NCI-H460 (cell line): ENCODE measurements at places on chromosomes 2 and 18. TPM values are rescaled to one million over a fixed set of nuclear protein-coding genes. Genes with fewer than 3 reads are reported as not detected.

Gene TNFAIP6
- 0.10 TPM in 1 of 2 replicates, not detected in the other for total RNA-seq

Gene PAX8
- 1.0 and 1.4 TPM in 2 replicates for total RNA-seq

Gene DNAH7
- 0.20 and 0.92 TPM in 2 replicates for total RNA-seq

Gene AKAIN1
- total RNA-seq: not detected in 2 replicates

Gene CDH7
- 16.6 and 17.6 TPM in 2 replicates for total RNA-seq

Gene PID1
- 23.7 and 24.8 TPM in 2 replicates for total RNA-seq

Gene IL36G
- total RNA-seq: not detected in 2 replicates

Gene SERPINB13
- not detected in 2 replicates for total RNA-seq

Gene VWC2L
- total RNA-seq: not detected in 2 replicates

Gene ABCG5
- not detected in 2 replicates for total RNA-seq

Gene KCNS3
- 0.23 and 0.30 TPM in 2 replicates for total RNA-seq

Gene WNT6
- not detected in 2 replicates for total RNA-seq

Gene RIT2
- total RNA-seq: not detected in 2 replicates

Gene SSB
- 173 and 197 TPM in 2 replicates for total RNA-seq

Gene LOXHD1
- not detected in 2 replicates for total RNA-seq

Gene RGPD4
- total RNA-seq: 0.07 TPM in 1 of 2 replicates, not detected in the other

Gene LRRC30
- total RNA-seq: not detected in 2 replicates

Gene STAT4
- 10.4 and 12.7 TPM in 2 replicates for total RNA-seq

Gene CD226
- total RNA-seq: 41.8 and 45.5 TPM in 2 replicates

Gene GAREM2
- 5.5 and 5.7 TPM in 2 replicates for total RNA-seq

Gene PDCL3
- 20.9 and 23.0 TPM in 2 replicates for total RNA-seq

Gene IL1B
- total RNA-seq: 2.2 and 2.5 TPM in 2 replicates

Gene LMAN2L
- total RNA-seq: 13.2 and 14.3 TPM in 2 replicates

Gene SLC16A14
- 27.6 and 28.4 TPM in 2 replicates for total RNA-seq

Gene GPR45
- total RNA-seq: not detected in 2 replicates

Gene INO80B
- total RNA-seq: 19.8 and 19.9 TPM in 2 replicates

Gene ANKRD29
- 6.9 and 7.4 TPM in 2 replicates for total RNA-seq

Gene STARD6
- total RNA-seq: 0.46 and 0.57 TPM in 2 replicates

Gene DUSP19
- total RNA-seq: 2.1 and 3.5 TPM in 2 replicates

Gene CRYGD
- total RNA-seq: not detected in 2 replicates

Gene NCKAP5
- 10.0 and 10.5 TPM in 2 replicates for total RNA-seq

Gene ZNF385B
- total RNA-seq: 2.3 and 3.3 TPM in 2 replicates

Gene PSME4
- total RNA-seq: 40.5 and 41.8 TPM in 2 replicates

Gene LYPD6
- total RNA-seq: 5.5 and 5.6 TPM in 2 replicates

Gene SATB2
- 13.4 and 13.7 TPM in 2 replicates for total RNA-seq

Gene CABYR
- total RNA-seq: 36.7 and 37.3 TPM in 2 replicates

Gene CCNYL1
- total RNA-seq: 16.8 TPM in 2 replicates

Gene ALLC
- total RNA-seq: not detected in 2 replicates

Gene HSPE1
- total RNA-seq: 326 and 343 TPM in 2 replicates

Gene CCBE1
- not detected in 2 replicates for total RNA-seq

Gene SERPINB10
- total RNA-seq: not detected in 2 replicates

Gene RFX8
- 0.12 TPM in 1 of 2 replicates, not detected in the other for total RNA-seq

Gene MAP3K19
- not detected in 2 replicates for total RNA-seq

Gene REG1B
- total RNA-seq: not detected in 2 replicates

Gene SEMA4C
- 19.9 and 21.1 TPM in 2 replicates for total RNA-seq

Gene MRPS5
- total RNA-seq: 103 and 119 TPM in 2 replicates

Gene DNER
- 107 and 111 TPM in 2 replicates for total RNA-seq

Gene CYS1
- 0.14 and 0.22 TPM in 2 replicates for total RNA-seq

Gene SLC40A1
- 8.8 and 12.5 TPM in 2 replicates for total RNA-seq

Gene BOK
- total RNA-seq: 8.9 and 9.8 TPM in 2 replicates

Gene CAD
- 34.1 and 38.5 TPM in 2 replicates for total RNA-seq

Gene C1GALT1C1L
- 1.3 and 2.0 TPM in 2 replicates for total RNA-seq

Gene FAP
- total RNA-seq: not detected in 2 replicates

Gene RGPD5
- total RNA-seq: 11.7 and 22.1 TPM in 2 replicates

Gene ACMSD
- total RNA-seq: not detected in 2 replicates

Gene LIMS2
- total RNA-seq: not detected in 2 replicates
